ENCODE measurements at places on chromosomes 13 and 19.

DNA sequence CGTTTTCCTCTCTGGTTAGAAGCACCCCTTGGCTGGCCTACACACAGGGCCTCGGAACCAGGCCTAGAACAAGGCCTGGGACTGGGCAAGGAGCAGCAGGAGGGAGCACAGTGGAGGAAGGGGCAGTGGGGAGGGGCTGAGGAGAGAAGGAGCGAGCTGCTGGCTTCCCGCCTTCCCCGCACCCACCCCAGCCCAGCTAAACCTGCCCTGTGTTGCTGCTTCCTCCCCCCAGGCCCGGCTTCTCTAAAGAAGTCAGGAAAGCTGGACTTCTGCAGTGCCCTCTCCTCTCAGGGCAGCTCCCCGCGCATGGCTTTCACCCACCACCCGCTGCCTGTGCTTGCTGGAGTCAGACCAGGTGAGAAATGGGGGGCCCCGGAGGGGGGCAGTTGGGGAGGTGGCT, 24.3 kb downstream of the LYL1 start:
- DNase-seq, result no peak

- DNase-seq, result no peak
These were observed 296.5 kb downstream of the LMO7 start for GRCh38 chr13:75932636-75933035.

- no peak for DNase-seq
These were observed 8.2 kb downstream of the MTIF3 start for GRCh38 chr13:27442071-27442647.

DNA sequence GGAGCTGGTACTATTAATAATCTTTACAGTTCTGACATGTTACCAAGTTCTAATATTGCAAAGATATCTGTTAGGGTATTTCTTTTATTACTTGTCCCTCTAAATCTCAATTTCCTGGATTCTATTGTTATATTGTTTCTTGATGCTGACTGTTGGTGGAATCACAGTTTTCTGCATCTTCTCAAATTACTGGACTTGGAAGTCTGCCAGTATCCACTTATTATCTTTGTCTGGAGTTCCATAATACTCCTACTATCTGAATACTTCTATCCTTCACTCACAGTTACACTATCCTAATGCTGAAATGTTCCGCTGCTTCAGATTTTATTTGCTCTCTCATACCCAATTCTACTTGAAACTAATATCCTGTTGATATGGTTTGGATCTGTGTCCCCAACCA, 1985.7 kb upstream of the PRR20A start:
- no peak for DNase-seq

- no peak for DNase-seq
These were observed 21.3 kb upstream of the UQCR11 start for GRCh38 chr19:1626417-1627010.

GRCh38 chr13:27622102-27622820, 569 bp downstream of the POLR1D start:
- no peak for DNase-seq

GRCh38 chr19:4519521-4520277, 1.4 kb upstream of the PLIN4 start:
- no peak for DNase-seq

DNA sequence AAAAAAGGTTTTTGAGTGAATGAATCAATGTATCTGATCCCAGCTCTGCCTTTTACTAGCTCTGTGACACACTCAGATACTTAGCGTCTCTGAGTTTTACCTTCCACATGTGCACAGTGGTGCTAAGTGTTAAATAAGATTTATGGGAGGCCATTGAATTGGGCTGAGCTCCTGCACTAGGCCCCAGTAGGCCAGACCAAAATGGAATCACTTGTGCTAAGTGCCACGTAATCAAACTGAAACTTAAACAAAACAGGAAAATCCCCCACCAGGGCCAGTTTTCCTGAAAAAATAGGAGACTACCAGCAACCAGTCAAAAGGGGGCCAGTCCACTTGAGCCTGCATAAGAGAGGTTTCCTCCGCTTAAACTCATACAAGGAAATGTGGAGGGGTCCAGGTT, 40.9 kb downstream of the GJA3 start:
- no peak for DNase-seq

- no peak for DNase-seq
These were observed 541 bp upstream of the RSPH6A start for GRCh38 chr19:45815481-45816216.

DNA sequence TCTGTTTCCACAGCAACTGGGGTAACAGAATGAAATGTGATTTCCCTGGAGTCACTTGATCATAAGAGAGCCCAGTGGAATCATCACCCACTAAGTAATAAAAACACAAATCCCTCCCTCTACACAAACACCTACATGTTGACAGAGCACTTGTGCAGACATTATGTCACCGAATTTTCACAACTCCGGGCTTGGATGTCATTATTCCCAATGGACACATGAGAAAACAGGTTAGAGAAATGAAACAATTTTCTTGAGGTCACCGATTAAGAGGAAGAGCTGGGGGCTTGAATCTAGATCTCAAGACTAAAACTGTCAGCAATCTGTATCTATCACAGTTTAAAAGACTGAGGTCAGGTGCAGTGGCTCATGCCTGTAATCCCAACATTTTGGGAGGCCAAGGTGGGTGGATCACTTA, 3.1 kb downstream of the XRCC1 start:
- DNase-seq, result no peak

- no peak for DNase-seq
These were observed 7.4 kb upstream of the DHX34 start for GRCh38 chr19:47341734-47342133.

DNA sequence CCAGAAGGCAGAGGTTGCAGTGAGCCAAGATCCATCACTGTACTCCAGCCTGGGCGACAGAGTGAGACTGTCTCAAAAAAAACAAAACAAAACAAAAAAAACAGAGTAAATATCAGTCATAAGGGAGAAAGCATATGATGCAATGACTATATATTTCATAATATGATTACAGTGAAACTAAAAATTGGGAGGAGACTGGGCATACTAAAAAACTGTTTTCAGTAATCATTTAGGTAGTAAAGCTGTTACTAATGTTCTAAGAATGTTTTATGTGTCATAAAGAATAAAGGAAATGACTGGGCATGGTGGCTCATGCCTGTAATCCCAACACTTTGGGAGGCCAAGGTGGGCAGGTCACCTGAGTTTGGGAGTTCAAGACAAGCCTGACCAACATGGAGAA, 15.9 kb downstream of the ZNF573 start:
- DNase-seq, result no peak

DNA sequence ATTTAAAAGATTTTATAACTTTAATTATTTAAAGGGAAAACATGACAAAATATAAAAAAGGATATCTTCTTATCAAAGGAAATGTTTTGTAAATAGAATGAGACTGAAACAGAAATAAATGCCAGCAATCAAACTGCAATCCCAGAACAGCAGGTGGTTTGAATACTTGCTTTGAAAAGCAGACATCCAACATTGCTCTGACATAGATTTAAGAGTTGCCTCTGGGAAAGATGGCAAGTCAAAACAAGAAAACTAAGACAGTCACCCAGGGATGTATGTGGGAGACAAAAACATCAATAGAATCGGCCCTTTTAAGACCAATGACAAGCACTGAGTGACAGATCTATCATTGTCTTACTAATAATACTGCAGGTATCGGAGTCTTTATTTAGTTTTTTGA, 789.7 kb upstream of the GPC6 start:
- DNase-seq, result no peak

- no peak for DNase-seq
These were observed 228.4 kb downstream of the TEX29 start for GRCh38 chr13:111548805-111549204.

GRCh38 chr13:86710896-86711295, 911.7 kb upstream of the SLITRK6 start:
- no peak for DNase-seq

GRCh38 chr13:28584873-28585381, 74.0 kb upstream of the POMP start:
- DNase-seq, result no peak

DNA sequence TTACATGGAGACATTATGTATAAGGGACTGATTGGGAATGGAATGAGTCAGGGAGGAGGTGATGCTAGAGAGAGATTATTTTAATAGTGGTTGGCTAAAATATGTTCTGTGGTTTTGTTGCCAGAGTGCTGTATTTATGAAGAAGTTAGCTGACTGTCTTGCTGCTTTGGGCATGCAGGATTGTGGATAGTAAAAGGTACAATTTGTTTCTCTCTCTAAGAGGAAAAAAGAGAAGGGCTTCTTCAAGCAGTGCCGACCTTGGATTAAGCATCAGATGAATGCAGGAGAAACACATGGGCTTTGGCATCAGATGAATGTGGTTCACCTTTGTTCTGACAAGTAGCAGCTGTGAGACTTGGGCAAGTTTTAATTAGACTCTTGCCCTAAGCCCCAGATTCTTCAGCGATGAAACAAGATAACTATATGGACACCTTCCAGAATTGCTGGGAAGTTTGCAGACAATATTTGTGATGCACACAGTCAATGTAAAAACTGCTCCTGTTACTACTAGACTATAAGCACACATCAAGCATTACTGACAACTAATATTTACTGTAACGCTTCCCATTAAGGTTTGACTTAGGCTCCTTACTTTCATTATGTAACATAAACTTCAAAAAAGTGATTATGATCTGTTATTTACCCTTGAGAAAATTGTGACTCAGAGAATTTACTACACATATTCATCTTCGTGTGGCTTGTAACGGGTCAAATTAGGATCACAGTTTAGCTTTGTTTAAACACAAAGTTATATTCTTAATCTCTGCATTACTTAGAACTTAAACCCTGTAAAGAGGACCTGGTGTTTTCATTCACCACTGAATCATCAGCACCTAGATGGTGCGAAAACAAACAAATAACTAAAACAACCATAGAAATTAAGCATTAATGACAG, 824.0 kb downstream of the PCDH9 start:
- DNase-seq, result no peak

GRCh38 chr19:34837262-34837661, 64.2 kb upstream of the ZNF599 start:
- no peak for DNase-seq

- peak; percentile 58 for DNase-seq
These were observed 3.5 kb downstream of the FSTL3 start for GRCh38 chr19:679418-680286.
